ENCODE measurements at places on chromosomes 2 and 18. TPM values are rescaled to one million over a fixed set of nuclear protein-coding genes. Genes with fewer than 3 reads are reported as not detected.

The HOXD12 gene
- not detected for polyA plus RNA-seq

The MGAT4A gene
- polyA plus RNA-seq = 3.9 TPM

The SERPINB3 gene
- not detected for polyA plus RNA-seq

The RHOB gene
- 200 TPM for polyA plus RNA-seq

The TOGARAM2 gene
- polyA plus RNA-seq = 0.33 TPM
